ENCODE measurements at places on chromosomes 13 and 19.
A peak's percentile ranks its signal among the peaks of the same experiment; 100 is the strongest.

DNA sequence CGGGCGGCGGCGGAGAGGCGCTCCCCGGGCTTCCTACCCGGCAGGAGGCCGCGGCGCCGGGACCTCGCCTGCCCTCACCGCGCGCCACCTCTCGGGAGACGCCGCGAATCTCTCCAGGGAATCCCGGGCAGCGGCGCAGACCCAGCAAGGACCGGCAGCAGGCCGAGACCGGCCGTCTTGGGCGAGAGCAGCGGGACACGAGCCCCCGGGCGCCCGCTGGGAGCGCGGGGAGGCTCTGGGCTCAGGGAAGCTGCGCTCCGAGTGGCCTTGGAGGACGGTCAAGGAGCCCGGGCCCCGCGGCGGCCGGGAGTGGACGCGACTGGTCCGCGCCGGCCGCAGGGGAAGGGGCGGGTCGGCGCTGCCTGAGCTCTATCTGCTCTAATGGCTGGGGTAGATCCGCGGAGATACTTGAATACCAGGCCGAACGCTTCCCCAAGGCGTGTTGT lies 14.7 kb downstream of the CDX2 start:
- no peak for DNase-seq

DNA sequence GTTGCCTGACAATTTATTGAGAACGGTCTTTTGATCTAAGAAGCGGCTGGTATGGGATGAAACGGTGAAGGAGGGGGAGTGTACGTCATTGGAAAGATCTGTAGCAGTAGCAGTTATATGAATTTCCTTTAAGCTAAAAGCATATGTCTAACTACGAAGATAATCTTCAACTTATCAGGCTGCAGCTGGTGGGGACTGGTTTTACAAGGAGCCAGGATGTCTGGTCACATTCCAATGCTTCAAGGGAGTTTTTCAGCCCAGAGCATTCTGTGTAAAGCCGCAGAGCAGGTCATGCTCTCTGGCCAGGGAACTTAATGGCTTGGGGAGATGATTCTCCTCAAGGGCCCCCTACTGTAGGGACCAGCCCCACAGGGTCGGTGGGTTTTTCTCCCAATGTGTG lies 29.2 kb downstream of the CLEC4M start:
- no peak for DNase-seq

DNA sequence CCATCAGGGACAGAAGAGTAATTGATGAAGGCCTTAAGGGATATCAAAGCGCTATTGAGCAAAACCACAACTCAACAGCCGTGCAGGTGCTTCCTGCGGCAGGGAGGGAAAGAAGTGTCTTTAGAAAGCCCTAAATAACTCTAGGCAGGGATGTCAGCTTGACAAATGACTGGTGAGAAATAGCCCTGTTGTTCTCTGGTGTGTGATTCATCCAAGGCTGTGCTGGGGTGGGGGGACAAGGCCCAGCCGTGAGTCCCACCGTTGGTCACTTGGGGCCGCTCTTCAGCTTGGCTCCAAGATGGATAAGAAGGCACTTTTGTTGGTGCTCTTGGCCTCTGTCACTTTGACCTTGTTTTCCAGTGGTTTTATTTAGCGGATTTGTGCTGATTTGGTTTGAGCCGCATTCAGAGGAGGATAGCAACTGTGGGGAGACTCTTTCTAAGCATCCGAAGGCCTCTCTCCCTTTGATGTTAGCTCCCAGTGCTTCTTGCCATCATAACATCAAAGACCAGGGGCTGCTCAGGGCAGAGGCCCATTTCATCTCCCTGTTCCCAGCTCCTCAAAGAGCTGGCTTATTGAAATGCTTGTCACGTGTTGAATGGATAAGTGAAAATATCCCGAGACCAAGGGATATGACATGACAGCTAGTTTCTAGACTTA lies 130.3 kb upstream of the SERP2 start:
- no peak for DNase-seq

DNA sequence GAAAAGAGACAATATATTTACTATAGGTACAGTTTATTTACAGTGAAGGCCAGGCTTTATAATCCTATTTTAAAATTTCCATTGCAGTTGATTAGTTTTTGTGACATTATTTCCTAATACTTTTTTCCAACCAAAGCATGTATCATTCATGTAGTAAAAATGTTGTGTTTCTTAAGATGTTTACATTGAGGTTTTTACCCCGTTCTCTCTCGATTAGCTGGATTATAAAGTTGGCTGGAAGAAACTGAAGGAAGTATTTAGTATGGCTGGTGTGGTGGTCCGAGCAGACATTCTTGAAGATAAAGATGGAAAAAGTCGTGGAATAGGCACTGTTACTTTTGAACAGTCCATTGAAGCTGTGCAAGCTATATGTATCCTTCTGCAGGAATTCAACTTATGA lies 21.2 kb downstream of the HNRNPM start:
- no peak for DNase-seq

DNA sequence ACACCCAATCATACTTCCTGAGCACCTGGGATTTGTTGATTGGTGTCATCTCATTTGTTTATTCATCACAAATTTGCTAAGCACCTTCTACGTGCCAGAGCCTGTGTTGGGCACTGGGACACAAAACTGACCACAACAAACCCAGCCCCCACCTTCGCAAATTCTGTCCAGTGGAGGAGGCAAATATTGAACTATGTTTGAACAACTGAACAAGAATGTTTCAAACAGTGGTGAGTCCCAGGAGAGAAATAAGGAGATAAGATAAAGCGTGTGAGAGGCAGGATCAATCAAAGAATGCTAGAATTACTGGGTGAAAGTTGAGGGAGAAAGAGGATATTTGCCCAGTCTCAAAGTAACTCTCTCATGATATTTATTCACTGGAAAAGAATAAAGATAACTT lies 8.7 kb downstream of the ZNRF4 start:
- DNase-seq = no peak

DNA sequence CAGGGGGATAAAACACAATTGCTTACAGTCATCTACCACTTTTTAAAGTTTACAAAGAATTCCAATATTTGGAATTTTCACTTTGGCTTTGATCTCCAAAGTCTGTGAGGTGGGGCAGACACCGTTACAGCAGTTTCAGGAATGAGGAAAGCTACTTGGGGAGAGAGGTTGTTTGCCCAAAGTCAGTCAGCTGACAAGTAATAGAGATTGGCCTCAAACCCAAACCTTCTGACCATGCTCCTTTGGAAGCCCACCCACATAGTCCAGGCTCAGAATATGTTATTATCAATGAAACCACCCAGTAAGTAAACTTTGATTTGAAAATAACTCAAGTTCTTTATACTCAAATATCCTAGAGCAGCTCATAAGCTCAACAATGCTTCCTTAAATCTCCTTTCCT lies 29.0 kb downstream of the RXFP2 start:
- no peak for DNase-seq

DNA sequence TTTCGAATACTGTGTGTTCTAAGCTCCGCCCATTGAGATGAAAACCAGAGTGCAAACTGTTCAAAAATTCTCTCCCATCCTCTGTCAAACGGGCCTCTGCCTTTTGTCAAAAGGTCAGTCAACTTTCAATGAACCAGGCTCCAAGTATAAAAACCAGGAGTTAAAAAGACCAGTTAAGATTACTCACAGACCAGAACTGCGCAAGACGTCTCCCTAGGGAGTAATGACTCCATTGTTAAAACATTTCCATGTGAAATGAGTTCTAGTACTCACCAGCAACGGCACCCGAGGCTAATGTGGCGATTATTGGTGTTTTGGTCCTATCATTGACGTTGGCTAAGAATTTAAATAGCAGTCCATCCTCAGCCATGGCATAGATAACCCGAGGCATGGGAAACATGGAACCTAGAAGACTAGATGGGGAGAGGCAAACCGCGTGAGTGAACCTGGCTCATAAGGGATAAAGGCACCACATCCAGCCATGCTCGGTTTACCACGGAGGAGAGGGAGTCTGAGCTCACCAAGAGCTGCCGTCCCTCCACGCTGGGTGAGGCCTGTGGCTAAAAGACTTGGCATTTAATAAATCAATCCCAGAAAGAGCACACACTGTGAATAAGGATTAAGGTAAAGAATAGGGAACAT lies 73.3 kb downstream of the SLC7A1 start:
- no peak for DNase-seq

DNA sequence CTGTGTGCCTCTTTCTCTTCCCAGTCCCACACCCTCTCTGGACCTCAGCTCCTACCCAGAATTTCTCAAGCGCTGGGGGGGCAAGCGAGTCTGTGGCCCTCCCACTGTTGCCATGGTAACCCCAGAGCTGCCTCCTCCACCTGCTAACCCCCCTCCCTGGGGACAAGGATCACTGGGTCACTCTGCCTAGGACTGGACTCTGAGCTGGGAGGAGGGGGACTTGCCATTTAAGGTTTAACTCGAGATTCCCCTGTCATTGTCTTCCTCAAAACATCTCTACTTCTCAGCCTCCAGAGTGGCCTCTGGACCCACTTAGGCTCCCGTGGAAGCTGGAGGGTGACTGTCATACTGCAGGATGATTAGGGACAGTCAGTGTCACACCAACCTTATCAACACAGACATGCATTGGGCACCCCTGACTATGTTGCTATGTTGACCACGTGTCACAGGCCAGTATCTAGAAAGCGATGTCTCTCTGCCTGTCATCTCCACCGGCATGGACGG lies 2.2 kb downstream of the PALM3 start:
- DNase-seq = no peak

GRCh38 chr13:110993788-110994187 lies 78.9 kb upstream of the ANKRD10 start:
- no peak for DNase-seq

GRCh38 chr19:19997656-19998268 lies 41.5 kb downstream of the ZNF682 start:
- DNase-seq = peak; percentile 8

- no peak for DNase-seq
Observed at GRCh38 chr19:36939153-36939552, 23.0 kb downstream of the ZNF568 start.

DNA sequence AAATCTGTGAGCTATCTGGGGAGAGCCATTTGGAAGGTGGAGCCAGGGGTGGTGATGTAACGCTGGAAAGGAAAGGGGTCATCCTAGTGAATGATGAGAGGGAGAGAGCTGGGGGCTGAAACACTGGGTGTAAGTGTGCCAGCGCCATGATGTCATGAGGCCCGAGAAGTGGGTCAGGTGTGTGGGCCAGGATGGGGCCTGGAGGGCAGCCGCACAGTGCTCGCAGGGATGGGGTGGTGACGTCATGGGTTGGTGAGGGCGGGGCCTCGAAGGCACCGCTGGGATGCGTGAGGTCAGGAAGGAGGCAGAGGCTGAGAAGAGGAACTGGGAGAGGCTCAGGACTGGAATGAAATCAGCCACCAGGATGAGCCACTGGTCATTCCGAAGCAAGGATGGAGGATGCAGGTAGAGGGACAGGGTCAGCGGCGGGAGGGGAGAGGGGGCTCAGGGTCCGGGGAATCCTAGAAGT lies 4.4 kb downstream of the CCDC61 start:
- no peak for DNase-seq

DNA sequence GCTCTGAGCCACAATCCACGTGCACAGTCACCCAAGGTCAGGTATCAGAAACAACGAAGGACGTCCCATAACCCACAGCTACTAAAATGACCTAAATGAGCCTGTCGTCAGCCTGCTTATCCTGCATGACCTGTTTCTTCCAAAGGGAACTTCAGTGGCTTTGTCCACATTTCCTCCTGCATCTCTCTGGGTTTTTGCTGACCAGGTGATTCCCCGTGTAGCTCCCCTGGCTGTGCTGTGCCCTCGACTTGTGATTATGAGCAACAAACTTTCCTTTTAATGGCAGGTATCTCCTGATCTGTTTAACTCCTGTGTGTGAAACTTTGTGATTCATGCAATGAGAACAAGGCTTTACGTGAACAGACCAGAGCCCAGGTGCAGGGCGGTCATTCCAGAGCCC lies 81.0 kb downstream of the PEG3 start:
- DNase-seq = no peak

GRCh38 chr19:42276821-42277220 lies 7.8 kb downstream of the CIC start:
- DNase-seq = no peak
